Activated CD8-positive, alpha-beta memory T cell treated with anti-CD3 and anti-CD28 coated beads for 1 hour (primary cell): ENCODE measurements at places on chromosomes 13 and 19.

- no peak for DNase-seq
Measured at GRCh38 chr13:112161521-112162301, 94.8 kb downstream of the SOX1 start.

DNA sequence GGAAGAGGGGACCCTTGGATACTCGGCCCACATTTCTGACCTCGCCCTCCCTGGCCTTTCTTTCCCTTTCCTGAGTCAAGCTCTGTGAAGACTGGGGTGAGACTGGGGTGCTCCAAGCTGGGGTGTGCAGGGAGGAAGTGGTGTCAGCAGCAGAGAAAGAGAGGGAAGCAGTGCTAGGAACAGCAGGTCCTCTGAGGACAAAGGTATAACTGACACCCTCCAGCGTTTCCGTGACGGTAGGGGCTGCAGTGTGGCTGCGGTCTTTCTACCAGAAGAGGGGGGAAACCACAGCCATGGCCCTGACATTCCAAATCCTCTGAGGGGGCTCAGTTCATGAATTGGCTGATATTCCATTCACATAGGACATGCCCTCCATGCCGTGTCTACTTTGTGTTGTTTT, 1.1 kb downstream of the KIR3DL2 start:
- no peak for DNase-seq

DNA sequence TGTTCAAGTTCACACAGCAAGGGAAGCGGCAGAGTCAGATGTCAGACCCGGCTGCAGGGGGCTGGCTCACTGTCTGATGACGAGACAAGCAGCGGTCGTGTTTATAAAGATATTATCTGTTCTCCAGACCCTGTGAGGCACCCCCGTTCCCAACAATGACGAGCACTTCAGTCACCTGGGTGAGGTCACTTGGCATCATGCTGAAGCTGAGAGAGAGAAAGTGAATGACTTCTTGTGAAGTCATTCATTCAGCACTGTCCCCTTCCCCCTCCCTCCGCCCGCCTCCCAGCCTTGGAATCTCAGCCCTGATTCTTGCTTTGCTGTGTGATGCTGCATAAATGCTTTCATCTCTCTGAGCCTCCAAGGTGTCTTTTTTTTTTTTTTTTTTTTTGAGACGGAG, 4.9 kb upstream of the LYPD3 start:
- DNase-seq, result peak; percentile 68

DNA sequence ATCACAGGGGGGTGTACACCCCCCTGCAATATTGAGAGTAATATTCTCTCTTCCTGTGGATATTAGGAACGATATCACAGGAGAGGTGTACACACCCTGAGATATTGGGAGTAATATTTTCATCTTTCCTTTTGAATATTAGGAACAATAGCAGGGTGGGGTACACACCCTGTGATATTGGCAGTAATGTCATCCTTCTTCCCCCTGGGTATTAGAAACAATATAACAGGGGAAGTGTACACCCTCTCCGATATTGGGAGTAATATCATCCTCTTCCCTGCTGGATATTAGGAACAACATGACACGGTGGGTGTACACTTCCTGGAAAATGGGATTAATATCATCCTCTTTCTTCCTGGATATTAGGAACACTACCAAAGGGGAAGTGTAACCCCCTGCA, 57.8 kb upstream of the CEACAM21 start:
- DNase-seq, result no peak

DNA sequence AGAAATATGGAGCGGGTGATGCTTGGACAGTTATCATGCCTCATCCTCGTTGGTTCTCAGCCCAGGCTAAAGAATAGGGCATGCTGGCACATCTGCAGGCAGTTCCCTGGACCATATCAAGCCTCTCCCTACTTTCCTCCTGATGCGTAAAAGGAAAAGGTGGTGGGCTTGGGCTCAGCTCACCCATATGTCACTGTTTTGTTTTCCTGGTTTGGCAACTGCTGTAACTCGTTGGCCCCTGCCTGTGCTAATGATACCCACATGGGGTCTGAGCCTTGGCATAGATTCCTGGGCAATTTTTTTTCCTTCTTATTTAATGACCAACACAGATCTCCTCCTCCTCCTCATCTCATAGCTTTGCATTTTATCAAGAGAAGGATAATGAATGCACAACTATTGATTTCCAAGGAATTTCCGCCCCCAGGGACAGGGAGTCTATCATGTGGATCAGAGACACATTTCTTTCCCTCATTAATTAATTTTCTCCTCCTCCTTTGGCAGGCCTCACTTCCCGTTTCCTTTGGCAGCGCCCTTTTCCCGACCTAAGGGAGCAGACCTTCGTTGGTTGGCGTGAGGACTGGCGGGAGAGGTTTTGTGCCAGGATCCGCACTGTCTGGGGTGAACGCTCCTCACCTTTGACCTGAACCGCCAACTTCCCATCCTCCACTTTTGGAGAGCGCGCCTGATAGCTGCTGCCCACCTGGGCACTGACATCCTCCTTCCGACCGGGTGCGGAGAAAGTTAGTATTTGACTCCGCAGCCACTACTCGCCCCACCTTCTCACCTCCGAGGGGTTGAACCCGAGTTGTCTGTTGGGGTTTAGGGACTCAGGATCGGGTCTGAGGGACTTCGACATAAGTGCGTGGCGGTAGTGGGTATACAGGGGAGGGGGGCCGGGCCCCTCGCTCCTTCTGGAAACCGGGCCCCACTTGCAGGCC, 3.4 kb upstream of the POU4F1 start:
- no peak for DNase-seq

- DNase-seq, result no peak
Measured at GRCh38 chr13:27170221-27170515, 1.4 kb downstream of the USP12 start.

- no peak for DNase-seq
Measured at GRCh38 chr19:38337360-38337653, 1.7 kb downstream of the CATSPERG start.

GRCh38 chr13:22271903-22272302, 601.0 kb downstream of the FGF9 start:
- DNase-seq, result no peak

DNA sequence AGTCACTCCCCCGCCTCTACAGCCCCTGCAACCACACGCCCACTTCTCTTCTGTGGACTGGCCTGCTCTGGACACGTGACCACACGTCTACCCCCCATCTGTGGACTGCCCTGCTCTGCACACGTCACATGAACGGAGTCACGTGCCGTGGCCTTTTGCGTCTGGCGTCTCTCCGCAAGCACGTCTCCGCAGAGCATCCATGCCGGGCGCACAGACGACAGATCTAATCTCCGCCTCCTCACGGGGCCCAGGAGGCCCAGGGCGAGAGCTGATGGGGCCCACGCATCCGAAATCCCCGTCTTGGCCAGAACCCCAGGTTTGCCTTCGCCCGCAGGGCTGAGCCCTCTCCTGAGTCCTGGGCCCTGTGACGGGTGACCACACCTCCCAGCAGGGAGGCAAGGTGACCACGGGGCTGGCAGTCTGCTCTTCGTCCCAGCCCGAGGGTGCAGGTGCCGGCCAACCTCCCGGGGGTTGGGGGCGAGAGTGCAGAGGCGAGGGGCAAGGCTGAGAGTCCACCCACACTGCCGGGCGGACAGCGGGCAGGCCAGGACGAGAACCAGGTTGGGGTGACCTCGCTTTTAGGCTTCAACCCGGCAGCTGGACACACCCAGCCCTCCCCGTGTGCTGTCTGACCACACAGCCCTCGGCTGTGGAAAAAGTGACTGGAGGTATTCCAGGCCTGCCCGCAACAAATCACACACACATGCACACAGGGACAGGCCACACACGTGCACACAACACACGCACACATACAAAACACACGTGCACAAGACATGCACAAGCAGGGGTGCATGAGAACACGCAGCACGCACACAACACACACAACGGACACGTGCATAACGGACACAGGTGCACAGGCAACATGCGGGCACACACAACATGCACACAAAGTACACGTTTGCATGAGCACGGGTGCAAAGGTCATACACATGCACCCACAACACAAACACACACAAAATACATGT, 3.9 kb downstream of the SBNO2 start:
- no peak for DNase-seq

DNA sequence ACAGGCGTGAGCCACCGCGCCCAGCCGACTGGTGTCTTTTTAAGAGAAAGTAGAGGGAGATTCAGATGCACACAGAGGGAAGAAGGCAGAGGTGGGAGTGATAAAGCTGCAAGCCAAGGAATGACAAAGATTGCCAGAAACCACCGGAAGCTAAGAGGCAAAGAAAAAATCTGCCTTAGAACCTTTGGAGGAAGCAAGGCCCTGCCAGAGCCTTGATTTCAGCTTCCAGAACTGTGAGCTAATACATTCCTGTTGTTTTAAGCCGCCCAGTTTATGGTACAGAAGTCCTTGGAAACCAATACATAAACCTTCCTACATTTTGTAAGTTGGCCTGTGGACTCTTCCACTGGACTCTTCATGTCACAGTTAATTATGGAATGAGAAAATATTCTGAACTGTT, 71.7 kb upstream of the SOX21 start:
- no peak for DNase-seq

DNA sequence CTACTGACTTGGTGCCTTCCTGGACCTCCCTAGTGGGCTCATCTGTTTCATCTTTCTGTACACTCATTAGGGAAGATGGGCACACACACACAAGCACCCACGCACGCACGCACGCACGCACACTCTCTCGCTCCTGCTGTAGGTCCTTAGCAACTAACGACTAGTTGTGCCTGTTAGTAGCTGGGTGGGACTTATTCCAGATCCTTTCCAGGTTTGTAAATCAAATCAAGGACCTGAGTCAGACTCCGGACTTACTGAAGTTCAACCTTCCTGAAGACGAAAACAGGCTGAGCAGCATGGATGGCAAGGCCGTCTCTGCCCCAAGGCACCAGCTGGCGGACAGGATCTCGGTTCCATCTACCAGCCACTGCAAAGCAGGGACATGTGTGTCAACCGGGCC, 76.2 kb downstream of the SLC15A1 start:
- no peak for DNase-seq

GRCh38 chr13:102100234-102100633, 301.6 kb downstream of the FGF14 start:
- no peak for DNase-seq

- DNase-seq, result no peak
Measured at GRCh38 chr13:27001705-27002104, 169.9 kb downstream of the USP12 start.

DNA sequence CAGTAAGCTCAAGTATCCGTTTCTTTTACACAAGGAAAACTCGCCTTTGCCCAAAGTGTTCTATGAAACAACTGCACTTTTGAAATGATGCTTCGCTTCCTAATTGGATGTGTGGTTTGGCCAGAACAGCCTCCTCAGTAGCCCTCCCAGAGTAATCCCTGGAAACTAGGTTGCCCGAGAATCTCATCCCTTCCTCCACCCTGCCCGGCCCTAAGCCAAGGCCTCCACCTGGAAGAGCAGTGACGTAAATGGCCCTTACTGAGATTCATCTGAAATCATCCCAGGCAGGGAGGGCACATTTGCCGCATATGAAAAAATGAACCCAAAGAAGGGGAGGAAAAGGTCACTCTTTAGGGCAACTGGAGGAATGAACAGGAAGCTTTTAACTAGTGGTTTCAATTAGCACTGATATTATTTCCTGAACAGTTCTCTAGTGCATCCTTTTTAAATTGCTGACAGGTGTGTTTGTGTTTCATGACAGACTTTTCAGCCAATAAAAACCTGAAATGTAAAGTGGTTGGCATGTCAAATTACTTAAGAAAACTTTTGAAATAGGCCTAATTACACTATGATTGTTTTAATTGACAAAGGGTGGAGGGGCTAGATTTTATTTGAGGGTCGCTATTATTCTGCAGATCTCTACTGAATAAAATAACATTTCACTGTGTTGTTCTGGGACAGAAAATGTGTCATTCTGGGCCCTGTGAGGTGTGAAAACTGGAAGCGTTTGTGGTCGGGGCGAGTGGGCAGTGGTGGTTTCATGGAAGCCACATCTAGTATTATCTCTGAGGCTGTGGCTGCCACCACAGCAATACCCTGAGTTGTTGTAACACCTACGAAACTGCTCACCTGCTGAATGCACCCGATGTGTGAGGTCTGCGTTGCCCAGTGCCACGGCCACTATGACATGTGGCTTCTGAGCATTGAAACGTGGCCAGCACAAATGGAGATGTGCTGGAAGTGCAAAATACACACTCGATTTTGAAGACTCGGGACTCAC, 112.1 kb downstream of the ZIC5 start:
- no peak for DNase-seq

- DNase-seq, result no peak
Measured at GRCh38 chr19:31378404-31378803, 29.2 kb upstream of the TSHZ3 start.

- no peak for DNase-seq
Measured at GRCh38 chr13:31282741-31283455, 83.1 kb downstream of the B3GLCT start.

DNA sequence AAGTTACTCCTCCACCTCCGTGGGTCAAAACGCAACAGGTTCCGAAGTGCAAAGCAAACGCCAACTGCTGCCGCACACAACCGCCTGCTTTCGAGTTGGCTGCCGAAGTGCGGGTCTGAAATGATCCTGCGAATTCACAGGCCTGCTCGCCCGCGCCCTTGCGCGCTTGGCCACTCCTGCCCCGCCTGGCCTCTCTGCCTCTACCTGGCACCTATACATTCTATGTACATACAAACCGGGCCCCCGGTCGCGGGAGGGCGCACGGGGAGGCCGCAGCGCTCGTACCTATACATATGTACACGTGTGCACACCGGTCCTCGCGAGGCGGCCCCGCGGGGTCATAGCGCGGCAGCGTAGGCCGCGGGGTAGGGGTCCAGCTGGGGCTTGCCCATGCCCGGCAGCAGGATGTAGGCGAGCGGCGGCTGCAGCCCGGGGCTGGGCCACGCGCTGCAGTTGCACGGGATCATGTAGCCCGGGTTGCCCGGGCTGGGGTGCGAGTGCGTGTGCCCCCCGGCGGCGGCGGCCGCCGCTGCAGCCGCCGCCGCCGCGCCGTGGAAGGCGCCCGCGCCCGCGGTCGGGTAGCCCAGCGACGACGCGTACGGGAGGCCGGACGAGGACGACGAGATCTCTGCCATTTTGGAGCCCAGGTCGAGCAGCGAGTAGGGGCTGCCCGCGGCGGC, 1.3 kb downstream of the SOX21 start:
- DNase-seq, result no peak

DNA sequence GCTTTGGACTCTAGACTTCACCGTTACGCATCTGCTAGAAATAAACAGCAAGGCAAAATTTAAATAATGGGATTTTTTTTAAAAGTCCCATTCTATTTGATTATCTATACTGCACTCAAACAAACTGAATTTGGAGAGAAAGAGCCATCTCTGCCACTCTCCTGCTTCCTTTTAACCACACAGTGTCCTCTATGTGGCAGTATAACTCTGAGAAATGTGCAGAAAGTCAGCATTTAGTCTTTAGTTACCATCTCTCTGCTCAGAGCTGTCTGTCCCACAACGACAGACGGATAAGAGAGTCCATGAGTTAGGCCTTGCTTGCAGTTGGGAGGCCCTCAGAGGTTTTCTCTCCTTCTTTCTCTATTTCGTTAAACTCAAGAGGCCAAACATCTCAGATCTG, 21.2 kb downstream of the CCNA1 start:
- no peak for DNase-seq

- DNase-seq, result no peak
Measured at GRCh38 chr13:70842062-70842644, 733.9 kb upstream of the KLHL1 start.

- DNase-seq, result no peak
Measured at GRCh38 chr13:29676941-29677452, 81.5 kb upstream of the SLC7A1 start.

- no peak for DNase-seq
Measured at GRCh38 chr13:34452831-34453230, 489.2 kb upstream of the NBEA start.
